ENCODE measurements at places on chromosomes 6 and 20. TPM values are rescaled to one million over a fixed set of nuclear protein-coding genes. Genes with fewer than 3 reads are reported as not detected.

DLK2 gene
- total RNA-seq = 0.55 TPM

LTA gene
- 29.6 TPM for total RNA-seq

LY86 gene
- 25.3 TPM for total RNA-seq

TRIM10 gene
- total RNA-seq = not detected

BTN3A1 gene
- 102 TPM for total RNA-seq

KCNK5 gene
- total RNA-seq = 3.7 TPM

HDGFL1 gene
- total RNA-seq = not detected

LPA gene
- total RNA-seq = not detected

HAO1 gene
- not detected for total RNA-seq

OR2J1 gene
- not detected for total RNA-seq

C6orf132 gene
- not detected for total RNA-seq

ELOVL2 gene
- not detected for total RNA-seq

DDAH2 gene
- 18.1 TPM for total RNA-seq

LKAAEAR1 gene
- 0.31 TPM for total RNA-seq

FAM209B gene
- total RNA-seq = 1.1 TPM

BPIFA1 gene
- not detected for total RNA-seq

SLC22A23 gene
- 4.7 TPM for total RNA-seq

TSBP1 gene
- not detected for total RNA-seq

C20orf144 gene
- 0.18 TPM for total RNA-seq

IL20RA gene
- not detected for total RNA-seq

CTAGE9 gene
- total RNA-seq = not detected

SPEF1 gene
- not detected for total RNA-seq

SPATS1 gene
- total RNA-seq = not detected

SLC12A5 gene
- total RNA-seq = 0.17 TPM

FNDC11 gene
- total RNA-seq = 0.50 TPM

SLC17A2 gene
- not detected for total RNA-seq

ME1 gene
- total RNA-seq = not detected

HLA-DOB gene
- 2.2 TPM for total RNA-seq

ZBTB12 gene
- total RNA-seq = 1.5 TPM

All from activated naive CD4-positive, alpha-beta T cell treated with anti-CD3 and anti-CD28 coated beads, Interleukin-2, amount 10 ng/mL, durations not matched to agents 5 hours and 36 hours (primary cell).